SHP77 treated with DMSO at 0.1 percent for 48 hours (cell line): ENCODE measurements at places on chromosomes 1 and 21.

GRCh38 chr21:30336596-30336995, 898 bp downstream of the KRTAP27-1 start:
- DNase-seq, result no peak

DNA sequence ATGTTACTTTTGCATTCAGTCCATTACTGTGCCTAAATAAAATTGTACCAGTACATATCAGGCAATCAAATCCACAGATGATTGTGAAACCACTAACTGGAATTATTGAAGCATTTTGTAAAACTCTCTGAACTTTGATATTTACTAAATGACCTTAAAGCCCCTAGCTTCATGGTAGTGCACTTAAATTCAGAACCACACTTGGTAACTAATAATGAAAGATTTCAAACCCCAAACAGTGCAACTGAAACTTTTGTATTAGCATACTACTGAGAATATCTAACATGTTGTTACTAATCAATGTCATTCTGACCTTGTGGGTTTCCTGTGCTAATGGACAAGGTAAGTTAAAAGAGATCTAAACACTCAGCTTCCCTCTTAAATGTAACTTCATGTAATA, at the start of gene CFHR3:
Gene CFHR3, plus strand, starts transcription at position 238 of the 400 bp plus-strand sequence. Its CDS starts 47 bp downstream, at position 285.
- no peak for DNase-seq

GRCh38 chr1:185445594-185445993, 128.6 kb upstream of the IVNS1ABP start:
- DNase-seq, result no peak

- DNase-seq, result no peak
Measured at GRCh38 chr1:220892997-220893700, 13.9 kb downstream of the HLX start.

DNA sequence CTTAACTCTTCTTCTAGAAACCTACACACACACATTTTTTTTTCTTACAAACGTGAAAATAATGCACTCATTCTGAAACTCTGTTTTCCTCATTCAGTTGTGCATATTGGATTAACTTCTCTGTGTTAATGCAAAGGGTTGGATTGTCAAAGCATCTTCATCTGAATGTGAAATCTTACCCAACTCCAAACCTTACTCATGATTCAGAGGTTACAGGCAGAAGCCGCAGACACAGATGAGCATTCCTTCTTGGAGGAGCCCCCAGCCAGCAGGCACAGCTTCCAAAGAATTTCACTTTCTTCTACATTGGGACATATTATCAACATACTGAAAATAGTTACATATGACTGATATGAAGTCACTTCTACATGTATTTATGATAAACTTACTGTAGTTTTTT, 15.7 kb downstream of the PATJ start:
- DNase-seq, result no peak

DNA sequence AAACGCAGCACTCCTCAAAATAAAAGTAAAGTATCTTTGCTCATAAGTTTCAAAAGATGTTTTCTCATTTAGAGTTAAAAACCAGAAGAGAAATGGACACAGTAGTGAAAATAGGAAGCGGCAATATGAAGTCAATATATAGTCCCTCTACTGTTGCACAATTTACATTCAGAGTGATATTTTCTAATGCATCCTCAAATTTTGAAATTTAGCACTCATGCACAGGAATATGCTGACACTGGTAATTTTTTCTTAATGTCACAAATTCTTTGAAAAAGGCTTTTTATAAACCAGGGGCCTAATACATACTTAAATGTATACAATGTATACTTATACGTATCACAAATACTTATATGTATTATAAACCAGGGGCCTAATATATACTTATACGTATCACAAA, 19.5 kb downstream of the ST7L start:
- DNase-seq, result no peak

DNA sequence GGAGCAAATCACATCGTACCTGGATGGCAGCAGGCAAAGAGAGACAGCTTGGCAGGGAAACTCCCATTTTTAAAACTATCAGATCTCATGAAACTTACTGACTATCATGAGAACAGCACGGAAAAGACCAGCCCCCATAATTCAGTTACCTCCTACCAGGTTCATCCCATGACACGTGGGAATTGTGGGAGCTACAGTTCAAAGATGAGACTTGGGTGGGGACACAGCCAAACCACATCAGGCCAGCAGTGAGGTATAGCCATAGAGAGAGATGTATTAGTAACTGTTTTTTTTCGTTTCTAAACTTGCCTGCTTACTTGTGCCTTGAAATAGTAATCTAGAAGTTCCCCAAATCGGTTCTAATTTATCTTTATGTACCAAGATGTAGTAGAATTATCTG, 48.9 kb downstream of the AK4 start:
- DNase-seq, result no peak

- DNase-seq, result no peak
Measured at GRCh38 chr1:181014477-181015250, 8.0 kb downstream of the STX6 start.

DNA sequence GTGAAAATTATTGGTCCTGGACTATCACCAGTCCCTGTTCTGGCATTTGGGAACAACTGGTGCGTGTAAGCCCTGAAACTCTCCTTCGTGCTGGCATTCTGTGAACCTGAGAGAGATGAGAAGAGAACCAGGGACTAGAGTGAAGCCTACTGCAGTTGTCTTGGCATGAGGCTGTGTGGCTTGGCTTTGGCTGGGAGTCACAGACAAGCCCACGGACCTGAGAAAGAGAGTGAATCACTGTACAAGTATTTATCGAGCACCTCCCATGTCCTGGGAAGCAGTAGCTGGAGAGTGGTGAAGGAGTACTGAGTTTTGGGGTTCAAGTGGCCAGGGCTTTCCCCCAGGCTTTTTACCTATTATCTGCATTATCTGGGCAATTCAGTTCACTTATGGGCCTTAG, 63.3 kb downstream of the FGGY start:
- DNase-seq, result no peak

DNA sequence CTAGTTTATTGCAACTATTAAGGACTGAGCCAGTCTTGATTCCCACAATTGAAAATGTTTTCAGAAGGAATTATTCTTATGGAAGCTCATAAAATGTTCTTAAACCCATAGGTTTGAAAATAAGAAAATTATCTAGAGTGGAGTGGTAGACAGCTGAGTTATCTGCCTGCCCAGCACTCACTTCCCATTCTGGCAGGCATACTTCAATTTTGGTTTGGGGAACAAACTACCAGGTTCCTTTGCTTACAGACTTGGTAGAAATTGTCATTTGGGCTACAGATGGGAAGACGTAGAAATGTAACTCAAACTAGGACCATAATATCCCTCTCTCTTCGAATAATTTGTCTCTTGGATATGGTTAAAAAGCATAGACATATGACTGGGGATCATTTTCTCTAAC, 18.4 kb downstream of the JUN start:
- DNase-seq, result no peak

- DNase-seq, result no peak
Measured at GRCh38 chr1:203461717-203462116, 13.9 kb upstream of the PRELP start.

DNA sequence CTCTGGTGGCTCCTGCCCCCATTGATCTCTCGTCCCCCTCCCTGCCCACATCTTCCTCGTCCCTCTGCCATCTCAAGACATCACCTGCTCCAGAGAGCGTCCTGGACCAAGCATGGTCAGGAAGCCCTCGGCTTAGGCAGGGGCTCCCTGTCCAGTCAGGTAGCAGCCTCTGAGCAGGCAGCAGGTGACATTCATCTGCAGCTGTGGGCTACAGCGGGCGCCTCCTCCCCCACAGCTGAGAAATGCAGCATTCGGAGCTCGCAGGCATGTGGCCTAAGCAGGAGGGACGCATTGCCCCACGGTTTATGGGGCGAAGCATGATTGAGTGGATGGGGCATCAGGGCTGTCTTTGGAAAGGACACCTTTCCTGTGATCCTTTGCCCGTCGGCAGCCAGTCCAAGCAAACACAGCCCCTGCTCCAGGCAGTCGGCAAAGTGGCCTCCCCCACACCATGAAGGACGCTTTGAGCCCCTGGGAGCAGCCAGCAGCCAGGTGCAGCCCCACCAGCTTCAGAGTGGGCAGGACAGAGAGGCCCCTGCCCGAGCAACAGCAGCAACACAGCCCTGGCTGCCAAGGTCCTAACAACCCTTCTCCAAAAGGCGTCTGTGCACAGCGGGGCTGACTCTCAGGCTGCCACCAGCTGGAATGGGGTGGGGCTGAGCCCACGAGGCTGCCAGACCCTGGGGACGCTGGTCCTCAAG, 234.1 kb upstream of the VAMP3 start:
- peak; percentile 65 for DNase-seq

DNA sequence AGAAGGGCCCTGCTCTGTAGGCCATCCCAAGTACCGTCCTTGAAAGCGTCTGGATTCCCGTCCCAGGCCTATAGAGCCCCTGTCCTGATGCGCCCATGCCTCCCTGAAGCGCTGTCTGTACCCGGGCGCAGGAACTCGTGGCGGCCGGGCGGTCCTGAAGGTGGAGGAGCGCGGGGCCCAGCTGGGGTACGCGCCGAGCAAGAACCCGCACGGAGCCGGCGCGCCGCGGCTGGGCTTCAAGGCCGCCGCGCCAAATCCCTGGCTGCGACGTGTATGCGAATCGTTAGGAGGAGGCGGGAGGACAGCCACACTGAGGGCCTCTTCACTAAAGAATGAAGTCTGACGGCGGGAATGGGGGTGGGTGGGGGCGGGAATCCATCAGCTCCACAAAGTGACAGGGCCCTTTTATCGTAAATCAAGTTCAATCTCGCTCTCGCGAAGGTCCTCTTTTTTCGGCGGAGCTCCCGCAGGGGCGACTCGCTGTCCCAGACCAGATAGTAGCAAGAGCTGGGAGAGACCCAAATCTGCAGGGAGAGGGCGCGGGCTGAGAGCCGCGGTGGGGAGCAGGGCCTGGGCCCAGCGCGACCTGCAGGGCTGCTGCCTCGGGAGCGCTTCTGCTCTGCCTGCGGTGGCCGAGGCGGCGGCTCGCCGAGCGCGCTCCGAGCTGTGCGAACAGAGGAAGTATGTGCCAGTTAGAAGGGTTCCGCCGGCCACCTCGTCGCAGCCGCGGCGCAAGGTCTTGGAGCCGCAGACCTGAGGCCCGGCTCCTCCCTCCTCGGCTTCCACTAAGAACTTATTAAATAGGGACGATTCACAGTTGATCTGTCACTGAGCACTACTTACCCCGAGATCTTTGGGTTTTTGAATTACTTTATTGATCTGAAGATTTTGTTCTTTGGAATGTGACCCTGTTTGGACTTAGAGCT, 10.4 kb downstream of the BARHL2 start:
- DNase-seq, result no peak

DNA sequence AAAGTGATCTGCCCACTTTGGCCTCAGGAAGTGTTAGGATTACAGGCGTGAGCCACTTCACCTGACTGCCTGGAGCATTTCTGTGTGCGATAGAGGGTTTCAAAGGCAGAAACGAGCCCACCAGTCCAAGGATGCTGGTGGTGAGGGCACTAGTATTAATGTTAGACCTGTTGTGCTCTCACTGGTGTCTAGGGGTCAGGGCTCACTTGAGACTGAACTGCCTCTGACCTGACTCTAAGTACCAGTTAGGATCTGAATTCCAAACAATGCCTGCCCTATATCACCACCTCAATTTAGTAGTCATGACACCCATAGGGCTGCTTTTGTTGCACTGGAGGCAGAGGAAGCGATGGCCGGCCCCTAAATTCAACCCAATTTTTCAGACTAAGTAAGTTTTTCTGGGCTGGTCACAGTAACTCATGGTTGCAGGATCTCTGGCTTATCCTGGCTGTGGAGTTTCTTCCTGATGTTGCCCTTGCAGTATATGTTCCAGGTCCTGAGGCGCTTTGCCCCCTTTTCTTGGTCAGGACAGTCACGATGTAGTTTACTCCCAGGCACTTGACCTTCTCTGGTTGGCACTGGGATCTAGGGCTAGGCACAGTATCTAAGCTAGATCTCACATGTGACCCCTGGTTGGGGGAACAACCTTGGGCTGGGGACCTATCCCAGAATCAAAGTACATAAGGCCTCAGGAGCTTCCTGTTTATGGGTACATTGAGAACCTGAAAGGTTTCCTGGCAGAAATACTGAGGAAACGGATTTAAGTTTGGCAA, 4.5 kb downstream of the CCDC17 start:
- DNase-seq, result no peak

DNA sequence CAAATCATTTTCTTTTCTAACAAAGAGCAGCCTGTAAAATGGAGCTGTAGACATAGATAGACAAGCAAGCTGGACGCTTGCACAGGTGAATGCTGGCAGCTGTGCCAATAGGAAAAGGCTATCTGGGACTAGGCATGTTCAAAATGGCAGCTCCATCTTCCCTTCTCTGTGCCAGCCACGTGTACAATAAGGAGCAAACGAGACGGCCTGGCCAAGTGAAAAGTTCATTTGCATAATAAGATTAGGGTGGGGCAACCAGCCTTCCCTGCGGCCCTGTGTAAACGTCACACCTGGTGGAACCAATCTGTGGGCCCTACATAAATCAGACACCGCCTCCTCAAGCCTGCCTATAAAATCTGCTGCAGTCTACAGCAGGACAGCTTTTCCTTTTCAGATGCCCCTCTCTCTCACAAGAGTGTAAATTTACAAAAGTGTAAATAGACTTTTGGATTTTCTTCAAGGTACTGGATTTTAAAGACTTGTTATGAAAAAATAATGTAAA, 16.6 kb upstream of the EDEM3 start:
- no peak for DNase-seq

GRCh38 chr1:176843352-176844297, 320.9 kb downstream of the ASTN1 start:
- no peak for DNase-seq

DNA sequence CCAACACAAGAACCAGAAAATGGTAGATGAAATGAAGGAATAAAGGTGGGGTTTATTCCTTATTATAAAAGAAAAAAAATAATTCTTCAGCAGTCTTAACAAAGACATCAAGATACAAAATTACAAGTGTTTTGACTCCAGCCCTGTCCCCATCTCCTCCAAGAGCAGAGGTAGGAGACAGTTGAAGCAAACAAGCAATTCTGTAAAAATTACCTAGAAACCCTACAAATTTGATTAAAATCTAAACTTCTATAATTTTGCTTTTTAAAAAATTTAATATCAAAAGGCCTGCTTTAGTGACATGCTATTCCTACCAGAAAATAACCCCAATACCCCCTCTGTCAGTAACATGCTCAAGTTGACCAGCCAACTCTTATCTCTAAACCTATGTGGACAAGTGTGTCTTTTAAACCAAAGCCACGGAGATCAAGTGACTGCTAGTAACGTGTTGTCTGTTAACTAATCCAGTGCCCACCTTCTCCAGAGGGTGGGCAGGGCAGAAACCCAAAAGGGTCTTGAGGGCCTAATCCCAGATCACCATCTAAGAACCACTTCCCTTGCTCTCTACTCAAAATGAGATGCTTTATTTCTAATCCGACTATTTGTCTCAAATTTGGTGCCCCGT, 8.4 kb downstream of the GLUL start:
- no peak for DNase-seq

- DNase-seq, result no peak
Measured at GRCh38 chr1:169186106-169186505, 79.6 kb downstream of the ATP1B1 start.

- DNase-seq, result no peak
Measured at GRCh38 chr1:81998165-81998564, 197.4 kb downstream of the ADGRL2 start.

DNA sequence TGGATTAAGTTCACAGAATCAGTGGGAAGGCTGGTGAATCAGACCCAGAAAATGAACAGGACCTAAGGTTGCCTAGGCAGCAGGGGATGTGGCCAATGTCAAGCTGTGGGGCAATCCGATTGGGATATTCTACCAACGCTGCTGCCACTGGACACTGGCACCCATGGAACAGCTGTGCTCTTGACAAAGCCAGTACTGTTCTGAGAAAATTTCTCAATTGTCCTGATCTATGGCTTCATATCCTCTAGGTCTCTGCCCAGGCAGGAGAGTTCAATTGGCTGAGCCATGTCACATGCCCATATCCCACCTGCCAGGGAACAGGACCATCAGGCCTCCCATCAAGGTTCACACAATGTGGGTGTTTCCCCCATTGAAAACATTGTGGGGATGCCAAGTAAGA, 6.2 kb downstream of the TACSTD2 start:
- no peak for DNase-seq
